ENCODE measurements at places on chromosomes 3 and 15.

DNA sequence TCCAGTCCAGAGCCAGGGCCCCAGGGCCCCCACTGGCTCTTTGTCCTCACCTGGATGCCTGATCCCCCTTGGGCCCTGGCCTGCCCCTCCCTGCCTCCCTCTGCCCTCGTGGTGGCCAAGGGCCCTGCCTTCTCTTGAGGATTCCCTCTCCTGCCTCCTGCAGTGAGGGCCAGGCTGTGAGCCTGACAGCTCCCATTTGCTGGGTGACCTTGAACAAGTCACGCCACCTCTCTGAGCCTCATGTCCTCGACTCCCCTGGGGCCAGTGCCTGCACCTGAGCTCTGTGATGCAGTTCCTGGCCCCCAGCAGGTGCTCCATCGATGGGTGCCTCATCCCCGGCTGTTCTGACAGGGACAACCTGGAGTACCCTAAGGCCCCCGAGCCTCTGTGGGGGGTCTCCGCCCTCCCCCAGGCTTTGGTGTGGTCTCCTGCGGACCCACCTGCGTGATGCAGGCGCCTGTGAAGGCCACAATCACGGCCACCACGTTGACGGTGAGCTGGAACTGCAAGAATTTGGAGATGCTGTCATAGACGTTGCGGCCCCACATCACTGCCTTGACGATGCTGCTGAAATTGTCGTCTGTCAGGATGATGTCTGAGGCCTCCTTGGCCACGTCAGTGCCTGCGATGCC, 24.1 kb upstream of the SEC13 start:
- no peak for DNase-seq

DNA sequence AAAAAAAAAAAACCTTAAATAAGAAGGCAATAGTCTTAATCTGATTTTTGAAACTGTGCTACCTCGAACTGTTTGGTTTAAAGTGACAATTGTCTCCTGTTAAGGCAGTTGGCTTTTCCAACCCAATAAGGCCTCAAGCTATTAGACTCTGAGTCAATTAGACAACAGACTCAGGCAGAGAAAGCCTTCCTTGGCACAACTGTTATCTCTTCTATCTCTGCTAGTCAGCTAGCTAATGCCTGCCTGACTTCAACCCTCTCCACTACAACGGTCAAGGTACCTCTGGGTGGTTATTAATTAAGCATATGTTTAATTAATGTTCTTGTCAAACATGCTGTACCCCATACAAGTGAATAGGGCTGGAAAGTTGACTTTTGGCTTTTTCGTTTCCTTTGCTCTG, 110.2 kb upstream of the NLGN1 start:
- no peak for DNase-seq

- no peak for DNase-seq
These were observed 57.5 kb downstream of the RBMS3 start for GRCh38 chr3:29338377-29338776.

- no peak for DNase-seq
These were observed 238.6 kb upstream of the TPM1 start for GRCh38 chr15:62803856-62804400.

All from GOT3 (cell line).